ENCODE measurements at places on chromosomes 13 and 19.
A peak's percentile ranks its signal among the peaks of the same experiment; 100 is the strongest.

DNA sequence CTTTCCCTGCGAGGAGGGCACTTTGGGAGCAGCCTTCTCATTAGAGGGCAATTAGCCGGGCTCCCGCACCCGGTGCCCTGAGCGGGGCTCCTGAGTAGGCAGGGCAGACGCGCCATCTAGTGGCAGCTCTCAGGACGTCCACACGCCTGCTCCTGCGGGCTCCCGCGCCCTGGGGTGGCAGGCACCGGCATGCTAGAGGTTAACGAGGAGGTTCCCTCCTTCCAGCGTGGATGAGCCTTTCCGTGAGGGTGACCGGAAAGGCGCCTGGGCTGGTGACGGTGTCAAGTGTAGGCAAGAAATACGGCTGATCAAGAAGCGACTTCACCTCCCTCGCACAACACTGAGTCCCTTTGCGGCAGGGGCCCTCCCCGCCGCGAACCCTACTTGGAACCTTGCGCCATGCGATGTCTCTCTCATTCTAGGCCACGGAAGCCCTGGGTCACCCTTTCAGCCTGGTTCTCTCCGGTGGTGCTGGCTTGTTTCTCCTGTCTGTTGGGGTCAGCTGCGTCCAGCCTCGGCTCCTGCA is 67.7 kb downstream of the ALOX5AP start:
- peak; percentile 91 for DNase-seq

DNA sequence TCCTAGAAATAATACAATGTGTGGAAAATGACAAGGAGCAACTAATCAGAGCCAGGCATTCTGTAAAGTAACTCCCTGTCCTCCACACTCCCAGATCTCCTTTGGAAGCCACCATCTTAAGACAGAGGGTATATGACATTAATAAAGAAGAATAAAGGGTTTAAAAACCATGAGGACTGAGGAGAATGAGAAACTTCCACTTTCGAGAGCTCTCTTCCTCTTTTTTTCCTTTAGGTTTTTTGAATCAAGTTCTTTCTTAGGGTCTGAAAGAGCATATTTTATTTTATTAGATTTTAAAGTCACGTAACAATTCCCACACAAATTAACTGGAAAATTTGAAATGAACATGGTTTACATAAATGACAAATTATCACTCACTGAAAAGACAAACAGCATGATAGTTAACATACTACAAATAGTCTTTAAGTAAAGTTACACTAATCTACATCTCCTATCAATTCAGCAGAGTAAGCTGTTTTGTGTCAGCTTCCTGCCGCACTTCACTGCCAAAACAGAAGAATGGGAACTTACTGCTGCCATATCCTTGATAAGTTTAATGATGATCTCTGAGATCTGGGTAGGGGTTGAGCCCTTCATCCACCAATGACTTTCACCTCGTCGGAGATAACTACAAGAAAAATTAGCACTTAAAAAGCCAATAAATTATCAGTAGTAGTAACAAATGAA is 38.6 kb upstream of the FBXL3 start:
- no peak for DNase-seq

DNA sequence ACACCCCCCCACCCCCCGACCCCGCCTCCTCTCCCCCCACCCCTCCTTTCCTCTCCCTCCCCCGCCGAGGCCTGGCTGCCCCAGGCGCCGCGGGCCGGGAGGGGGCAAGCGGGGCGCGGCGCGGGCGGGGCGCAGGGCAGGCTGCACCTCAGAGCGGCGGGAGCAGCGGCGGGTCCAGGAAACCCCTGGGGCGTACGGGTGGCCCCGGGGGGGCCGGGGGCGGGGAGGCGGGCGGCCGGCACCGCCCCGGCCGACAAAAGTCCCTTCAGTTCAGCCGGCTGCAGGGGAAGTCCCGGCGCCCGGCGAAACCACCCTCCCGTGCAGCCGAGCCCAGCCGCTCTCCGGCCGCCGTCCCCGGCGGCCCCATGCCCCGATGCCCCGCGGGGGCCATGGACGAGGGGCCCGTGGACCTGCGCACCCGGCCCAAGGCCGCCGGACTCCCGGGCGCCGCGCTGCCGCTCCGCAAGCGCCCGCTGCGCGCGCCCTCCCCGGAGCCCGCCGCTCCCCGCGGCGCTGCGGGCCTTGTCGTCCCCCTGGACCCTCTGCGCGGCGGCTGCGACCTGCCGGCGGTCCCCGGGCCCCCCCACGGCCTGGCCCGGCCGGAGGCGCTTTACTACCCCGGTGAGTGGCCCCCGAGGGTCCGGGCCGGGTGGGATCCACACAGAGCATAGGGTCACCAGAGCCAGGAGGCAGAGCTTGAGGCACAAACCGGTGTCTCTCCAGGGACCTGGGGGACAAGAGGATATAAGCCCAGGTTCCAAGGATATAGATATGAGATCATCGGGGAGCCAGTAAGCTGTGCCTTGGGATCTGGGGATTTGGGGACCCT is at the start of gene BCL3:
TSS of gene BCL3 (plus strand) at position 283 of the 829 bp plus-strand sequence. CDS start at position 366, 83 bp downstream.
- DNase-seq = peak; percentile 87

DNA sequence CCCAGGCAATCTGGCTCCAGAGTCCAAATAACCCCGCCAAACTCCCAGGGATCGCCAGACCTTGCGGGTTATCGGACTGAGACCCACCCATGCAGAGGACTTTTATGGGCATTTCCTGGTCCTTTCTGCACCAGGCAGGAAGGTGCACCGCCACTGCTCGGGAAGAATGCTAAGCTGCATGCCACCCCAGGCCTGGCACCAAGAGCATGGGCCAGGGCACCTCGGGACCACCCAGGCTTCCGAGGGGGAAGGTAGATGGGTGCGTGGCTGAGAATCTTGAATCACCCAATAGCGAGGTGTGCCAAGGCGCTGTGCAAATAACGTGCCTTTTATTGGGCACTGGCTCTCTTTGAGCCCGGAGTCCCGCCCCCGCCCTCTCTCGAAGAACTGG is 422 bp upstream of the ZNF575 start:
- no peak for DNase-seq

GRCh38 chr13:104460554-104460953 is 1394.3 kb upstream of the SLC10A2 start:
- DNase-seq = no peak

GRCh38 chr19:31725051-31725450 is 375.8 kb upstream of the TSHZ3 start:
- DNase-seq = no peak

DNA sequence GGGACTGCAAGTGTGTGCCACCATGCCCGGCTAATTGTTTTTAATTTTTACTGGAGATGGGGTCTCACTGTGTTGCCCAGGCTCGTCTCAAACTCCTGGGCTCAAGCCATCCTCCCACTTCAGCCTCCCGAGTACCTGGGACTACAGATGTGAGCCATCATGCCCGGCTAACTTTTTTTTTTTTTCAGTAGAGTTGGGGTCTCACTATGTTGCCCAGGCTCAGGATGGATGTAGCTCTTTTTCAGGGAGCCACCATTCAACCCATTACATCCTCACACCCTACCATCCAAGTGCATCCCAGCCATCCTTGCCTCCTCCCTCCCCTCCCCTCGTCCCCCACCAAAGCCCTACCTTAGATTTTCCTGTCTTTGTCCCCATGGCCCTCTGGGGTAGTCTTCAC is 14.9 kb downstream of the CELF5 start:
- DNase-seq = no peak

- DNase-seq = peak; percentile 85
Observed at GRCh38 chr19:55255618-55256423, 3.0 kb downstream of the PPP6R1 start.

GRCh38 chr13:28337166-28338005 is 157.5 kb downstream of the FLT1 start:
- no peak for DNase-seq

GRCh38 chr19:17332677-17333581 is 1.7 kb downstream of the ANO8 start:
- DNase-seq = peak; percentile 73

GRCh38 chr13:53568491-53568890 is 539.9 kb downstream of the OLFM4 start:
- DNase-seq = no peak

DNA sequence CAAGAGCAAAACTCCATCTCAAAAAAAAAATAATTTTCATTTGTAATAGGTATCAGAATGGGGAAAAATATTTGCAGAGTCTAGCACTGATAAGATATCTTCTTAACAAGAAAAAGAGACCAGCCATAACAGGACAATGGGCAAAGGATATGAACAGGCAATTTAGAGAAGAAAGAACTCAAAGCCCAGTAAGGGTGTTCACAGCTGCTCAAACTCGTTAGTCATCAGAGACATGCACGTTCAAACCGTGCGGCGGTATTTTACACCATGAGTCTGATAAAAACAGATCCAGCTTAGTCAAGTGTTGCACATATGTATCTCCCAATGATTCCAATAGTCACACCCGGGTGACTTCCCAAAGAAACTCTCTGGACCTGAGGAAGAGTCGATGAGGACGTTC is 13.7 kb upstream of the NCCRP1 start:
- DNase-seq = no peak

DNA sequence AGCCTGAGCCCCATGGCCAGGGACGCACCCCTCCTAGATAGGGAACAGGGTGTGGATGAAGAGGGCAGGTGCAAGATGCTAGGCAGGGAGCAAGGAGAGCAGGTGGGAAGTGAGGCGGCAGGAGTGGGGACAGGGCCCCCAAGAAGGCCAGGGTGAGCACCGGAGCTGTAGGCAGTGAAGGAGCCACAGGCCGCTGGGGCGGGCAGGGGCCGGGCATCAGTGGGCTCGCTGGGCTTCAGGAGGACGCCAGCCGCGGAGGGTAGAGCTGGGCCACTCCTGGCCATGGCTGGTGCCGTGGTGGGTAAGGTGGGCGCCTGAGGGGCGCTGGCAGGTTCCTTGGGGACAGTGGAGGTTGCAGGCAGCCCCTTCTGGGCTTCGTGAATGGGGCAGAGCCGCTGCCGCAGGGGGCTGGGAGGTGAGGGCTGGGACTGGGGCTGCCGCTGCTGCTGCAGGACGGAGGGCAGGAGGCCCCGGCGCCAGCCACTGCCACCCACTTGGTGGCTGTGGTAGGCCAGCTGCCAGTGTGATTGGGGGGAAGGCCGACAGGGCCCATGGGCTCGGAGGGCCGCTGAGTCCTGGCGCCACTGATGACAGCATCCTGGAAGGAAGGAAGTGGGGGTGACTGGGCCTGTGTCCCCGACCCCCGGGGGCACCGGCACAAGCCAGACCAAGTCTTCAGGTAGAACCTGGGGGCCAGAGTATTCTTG is 2.1 kb downstream of the NKPD1 start:
- no peak for DNase-seq

DNA sequence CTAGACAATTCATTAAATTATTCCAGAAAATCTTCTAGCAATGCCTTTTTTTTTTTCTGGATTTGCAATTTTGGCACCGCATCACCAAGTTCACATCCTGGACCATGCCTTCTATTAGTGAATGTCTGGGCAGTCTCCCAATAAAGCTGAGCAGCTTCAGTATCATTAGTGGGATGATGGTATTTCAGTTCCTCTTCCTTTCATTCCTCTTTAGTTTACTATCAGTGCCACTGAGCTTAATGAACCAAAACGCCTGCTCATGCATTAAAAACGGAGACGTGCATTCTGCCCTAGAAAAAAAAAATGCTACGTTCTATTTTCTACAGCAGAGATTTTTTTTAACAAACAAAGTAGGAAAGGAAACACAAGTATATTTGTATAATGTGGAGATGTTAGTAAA is 343.0 kb downstream of the PCDH9 start:
- no peak for DNase-seq

DNA sequence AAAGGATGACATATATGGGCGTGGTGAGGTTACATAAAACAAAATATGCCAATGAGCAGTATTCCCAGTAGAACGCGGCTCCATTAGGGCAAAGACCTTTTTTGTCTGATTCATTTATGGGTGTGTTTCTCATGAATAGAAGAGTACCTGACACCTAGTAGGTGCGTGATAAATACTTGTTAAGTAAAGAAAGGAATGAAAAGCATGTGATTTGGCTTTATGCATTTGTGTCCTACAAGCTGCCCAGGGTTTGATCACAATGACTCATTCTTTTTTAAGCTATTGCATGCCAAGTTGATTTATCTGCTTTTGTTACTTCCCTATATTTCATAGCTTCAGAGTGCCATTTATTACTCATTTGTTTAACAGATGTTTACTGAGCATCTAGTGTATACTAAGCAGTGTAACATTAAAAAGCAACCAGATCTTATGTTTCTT is 19.1 kb upstream of the KCTD4 start:
- DNase-seq = no peak

GRCh38 chr13:68232351-68233130 is 1002.4 kb upstream of the PCDH9 start:
- DNase-seq = no peak

DNA sequence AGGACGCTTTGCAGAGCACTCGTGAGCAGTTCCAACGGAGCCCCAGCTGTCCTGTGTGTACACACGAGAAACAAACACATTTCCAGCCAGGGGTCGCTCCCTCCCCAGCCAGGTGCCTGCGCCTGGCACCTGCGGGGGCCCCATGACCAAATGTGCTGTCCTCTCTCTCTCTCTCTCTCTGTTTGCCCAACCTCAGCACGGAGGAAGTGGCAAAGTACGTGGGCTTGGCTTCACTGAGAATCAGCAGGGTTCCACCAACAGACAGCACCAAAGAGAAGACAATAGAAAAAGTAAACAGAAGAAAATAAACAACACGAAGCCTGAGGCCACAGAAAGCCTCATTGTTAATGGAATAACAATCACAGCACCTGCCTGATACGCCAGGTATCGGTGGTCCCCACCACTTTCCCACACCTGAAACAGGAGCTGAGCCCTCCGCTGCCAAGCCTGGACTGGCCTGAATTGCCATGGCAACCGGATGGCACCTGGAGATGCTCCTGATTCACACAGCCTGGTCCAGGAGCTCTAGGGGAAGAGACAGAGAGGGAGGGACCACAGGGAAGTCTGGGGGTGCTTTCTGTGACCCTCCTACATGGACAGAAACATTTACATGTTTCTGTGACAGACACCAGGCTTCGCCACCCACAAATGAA is 103.9 kb upstream of the CACNA1A start:
- DNase-seq = peak; percentile 37

GRCh38 chr19:45406226-45407090 is at the start of gene POLR1G:
Gene POLR1G, plus strand, starts transcription at chr19:45406644. Its CDS starts 53 bp downstream, at chr19:45406697.
- peak; percentile 88 for DNase-seq

DNA sequence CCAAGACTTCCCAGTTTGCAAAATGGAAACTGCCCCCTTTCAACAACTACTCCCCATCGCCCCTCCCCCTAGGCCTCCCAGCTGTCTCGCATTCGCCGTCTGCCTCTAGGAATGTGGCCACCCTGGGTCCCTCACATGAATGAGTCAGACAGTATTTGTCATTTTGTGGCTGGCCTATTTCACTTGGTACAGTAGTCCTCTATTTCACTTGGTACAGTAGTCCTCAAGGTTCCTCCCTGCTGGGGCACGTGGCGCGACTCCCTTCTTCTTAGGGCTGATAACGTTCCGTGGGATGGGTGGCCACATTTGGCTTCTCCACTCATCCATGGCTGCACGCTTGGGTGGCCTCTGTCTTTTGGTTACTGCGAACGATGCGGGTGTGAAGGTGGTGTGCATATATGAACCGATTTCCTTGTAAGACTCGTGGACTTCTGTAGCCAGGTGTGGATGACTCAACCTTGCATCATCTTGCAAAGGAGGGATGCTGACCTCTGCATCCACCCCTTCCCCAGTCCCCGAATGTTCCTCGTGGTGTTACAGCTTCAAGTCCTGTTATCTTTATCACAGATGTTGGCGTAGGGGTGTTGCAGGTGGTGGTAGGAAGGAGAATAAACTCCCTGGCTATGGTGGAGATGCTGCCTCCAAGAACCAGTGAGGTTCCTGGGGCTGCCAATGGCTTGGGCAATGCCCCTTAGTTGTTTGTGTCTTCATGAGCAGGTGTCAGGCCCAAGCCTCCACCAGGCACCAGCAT is 112.1 kb upstream of the SOX1 start:
- no peak for DNase-seq

All from activated CD4-positive, alpha-beta T cell treated with anti-CD3 and anti-CD28 coated beads for 36 hours (primary cell).